ENCODE measurements at places on chromosomes 4 and X.

DNA sequence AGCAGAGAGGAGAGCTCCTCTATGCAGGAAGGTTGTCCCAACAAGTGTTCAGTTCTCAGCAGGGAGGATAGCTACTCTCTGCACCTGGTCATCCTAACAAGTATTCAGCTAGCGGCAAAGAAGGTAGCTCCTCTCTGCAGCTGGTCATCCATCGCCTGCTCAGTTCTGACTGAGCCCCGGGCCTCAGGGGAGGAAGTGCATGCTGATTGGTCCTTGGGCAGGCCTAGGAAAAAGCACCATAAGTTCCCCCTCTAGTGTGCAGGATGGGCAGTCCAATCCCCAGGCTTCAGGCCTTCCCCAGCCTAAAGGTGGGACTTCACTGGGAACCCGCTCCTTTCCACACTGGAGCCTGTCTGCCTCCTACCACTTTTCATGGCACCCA, 4.4 kb upstream of the FBXW7 start:
- H3K36me3 ChIP-seq = no peaks in the 10 kb centered on the region
- H3K4me3 ChIP-seq = no peak overlapping the region
- H3K27ac ChIP-seq = no peak overlapping the region
- H3K4me1 ChIP-seq = no peaks in the 10 kb centered on the region

DNA sequence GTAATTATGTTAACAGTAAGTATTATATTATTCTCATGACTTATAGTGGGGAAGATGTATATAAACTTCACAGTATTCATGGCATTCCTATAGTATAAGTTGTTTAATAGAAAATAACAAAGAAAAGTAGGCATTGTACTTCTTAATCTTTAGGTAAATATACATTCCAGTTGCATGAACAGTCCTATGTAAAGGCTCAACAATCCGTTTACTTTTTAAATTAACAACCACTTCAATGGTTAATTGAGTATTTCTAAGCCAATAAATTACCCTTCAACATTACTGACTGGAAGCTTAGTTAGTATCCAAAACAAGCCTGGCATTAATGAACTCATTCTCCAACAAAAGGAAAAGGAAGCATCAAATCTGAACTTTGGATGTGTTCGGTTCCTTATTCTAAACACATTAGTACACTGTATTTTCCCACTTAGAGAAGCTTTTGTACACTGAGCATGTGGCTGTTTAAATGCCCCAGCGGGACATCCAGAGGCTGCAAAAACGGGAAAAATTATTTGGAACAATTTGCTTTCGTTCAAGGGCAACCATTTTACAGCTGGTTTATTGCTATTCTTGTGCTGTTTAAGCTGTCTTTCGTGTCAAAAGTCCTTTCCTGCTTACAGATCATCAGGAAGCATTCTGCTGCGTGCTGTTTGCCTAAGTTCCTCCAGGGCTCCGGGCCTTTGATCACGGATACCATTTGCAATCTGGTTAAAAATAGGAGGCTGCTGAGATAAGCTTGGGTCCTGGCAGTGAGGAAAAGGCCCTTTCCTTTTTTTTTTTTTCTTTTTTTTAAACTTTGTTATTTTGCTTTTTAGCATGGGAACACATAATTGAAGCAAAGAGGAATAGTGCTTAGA, 460.3 kb downstream of the SPRY1 start:
- no peaks in the 10 kb centered on the region for H3K27me3 ChIP-seq
- H3K27ac ChIP-seq = peak overlapping the region; percentile 78
- peaks cover 15% of the 10 kb centered on the region for H3K4me1 ChIP-seq

DNA sequence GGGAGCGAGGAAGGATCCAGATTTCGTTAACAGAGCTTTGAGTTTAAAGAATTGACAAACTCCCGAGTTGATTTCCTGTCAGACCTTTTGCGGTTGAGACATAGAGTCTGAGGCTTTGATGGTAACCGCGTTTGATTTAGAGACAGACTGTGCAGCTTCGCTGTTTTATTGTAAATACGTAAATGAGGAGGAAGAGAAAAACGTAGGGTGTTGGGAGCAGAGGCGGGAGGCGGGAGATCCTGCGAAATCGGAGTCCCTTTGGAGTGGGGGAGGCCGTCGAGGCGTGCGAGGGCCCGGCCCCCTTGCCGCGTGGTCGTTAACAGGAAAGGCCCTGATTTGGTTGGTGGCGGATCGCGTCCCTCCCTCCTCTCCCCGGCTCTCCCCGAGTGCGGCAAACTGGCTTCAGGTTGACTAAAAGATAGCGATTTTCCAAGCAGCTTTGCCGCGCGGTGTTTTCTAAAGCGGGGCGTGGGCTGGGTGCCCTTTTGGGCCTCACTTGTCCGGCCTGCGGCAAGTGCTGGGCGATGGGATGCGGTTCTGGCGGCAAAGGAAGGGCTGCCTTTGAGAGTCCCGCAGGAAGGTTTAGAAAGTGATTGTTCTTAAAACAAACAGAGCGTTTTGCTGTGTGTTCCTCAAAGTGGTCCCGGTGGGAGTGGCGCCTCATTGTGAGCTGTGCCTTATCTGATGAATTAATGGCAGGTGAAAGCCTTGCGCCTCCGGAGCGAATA, 857 bp downstream of the SCML1 start:
- peak; percentile 72 for DNase-seq
- no peaks in the 10 kb centered on the region for H3K27me3 ChIP-seq
- no peaks in the 10 kb centered on the region for H3K36me3 ChIP-seq
- peak overlapping the region; percentile 87 for H3K27ac ChIP-seq
- H3K4me3 ChIP-seq = peak overlapping the region; percentile 91

GRCh38 chr4:38679921-38680320, 15.9 kb downstream of the KLF3 start:
- H3K27me3 ChIP-seq = no peaks in the 10 kb centered on the region
- H3K27ac ChIP-seq = no peak overlapping the region
- H3K4me3 ChIP-seq = no peak overlapping the region
- 0 out of 2 replicates have a peak, but pooled peaks cover 2% of the 10 kb centered on the region for H3K4me1 ChIP-seq
- peaks cover 18% of the 10 kb centered on the region for H3K36me3 ChIP-seq
- DNase-seq = no peak

- DNase-seq = no peak
- no peak overlapping the region for H3K4me3 ChIP-seq
- H3K27me3 ChIP-seq = 0 out of 2 replicates have a peak, but pooled peaks cover 7% of the 10 kb centered on the region
- H3K27ac ChIP-seq = no peak overlapping the region
- H3K36me3 ChIP-seq = no peaks in the 10 kb centered on the region
Measured at GRCh38 chrX:17986977-17987376, 125.9 kb upstream of the RAI2 start.

DNA sequence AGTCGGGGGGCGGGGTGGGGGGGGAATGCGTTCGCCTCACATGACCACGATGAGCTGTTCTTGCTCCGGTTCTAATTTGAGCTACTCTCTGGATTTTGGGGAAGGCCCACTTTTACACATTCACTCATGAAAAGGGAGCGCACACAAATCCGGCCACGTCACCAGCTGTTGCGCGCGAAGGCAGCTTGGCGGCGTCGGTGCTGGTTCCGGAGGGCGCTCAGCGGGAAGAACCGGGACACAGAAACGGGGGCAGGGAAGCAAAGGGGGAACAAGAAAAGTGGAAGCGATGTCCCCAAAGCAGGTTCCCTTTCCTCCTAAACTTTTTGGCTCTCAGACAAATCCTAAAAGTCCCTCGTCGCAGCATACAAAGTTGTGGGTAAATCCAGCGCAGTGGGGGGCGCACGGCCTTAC, 605 bp downstream of the ANXA5 start:
- peak overlapping the region; percentile 98 for H3K27ac ChIP-seq
- no peaks in the 10 kb centered on the region for H3K27me3 ChIP-seq
- peaks cover 21% of the 10 kb centered on the region for H3K36me3 ChIP-seq

- no peaks in the 10 kb centered on the region for H3K36me3 ChIP-seq
- H3K27me3 ChIP-seq = no peaks in the 10 kb centered on the region
- H3K4me1 ChIP-seq = no peaks in the 10 kb centered on the region
- H3K4me3 ChIP-seq = no peak overlapping the region
Measured at GRCh38 chr4:176308441-176308840, 11.3 kb upstream of the SPCS3 start.

GRCh38 chr4:40190465-40190864, 6.4 kb upstream of the RHOH start:
- H3K4me1 ChIP-seq = peaks cover 5% of the 10 kb centered on the region
- no peak for DNase-seq
- no peaks in the 10 kb centered on the region for H3K36me3 ChIP-seq
- H3K27ac ChIP-seq = no peak overlapping the region

DNA sequence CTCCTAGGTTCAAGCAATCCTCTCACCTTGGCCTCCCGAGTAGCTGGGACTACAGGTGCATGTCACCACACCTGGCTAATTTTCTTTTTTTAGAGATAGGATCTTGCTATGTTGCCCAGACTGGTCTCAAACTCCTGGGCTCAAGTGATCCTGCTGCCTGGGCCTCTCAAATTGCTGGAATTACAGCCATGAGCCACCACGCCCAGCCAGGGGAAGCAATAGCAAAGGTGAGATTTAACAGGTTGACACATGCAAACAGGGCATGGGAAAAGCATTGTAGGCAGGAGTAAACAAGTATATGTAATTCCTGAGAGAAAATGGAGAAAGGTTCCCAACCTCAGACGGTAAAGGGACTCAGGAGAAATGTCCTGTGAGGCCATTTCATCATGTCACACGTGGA, 33.6 kb upstream of the TBL1X start:
- H3K27me3 ChIP-seq = 0 out of 2 replicates have a peak, but pooled peaks cover 4% of the 10 kb centered on the region
- DNase-seq = no peak
- no peaks in the 10 kb centered on the region for H3K4me1 ChIP-seq
- no peak overlapping the region for H3K4me3 ChIP-seq
- H3K27ac ChIP-seq = no peak overlapping the region

- DNase-seq = peak; percentile 17
- no peaks in the 10 kb centered on the region for H3K27me3 ChIP-seq
- peaks cover 10% of the 10 kb centered on the region for H3K36me3 ChIP-seq
- H3K27ac ChIP-seq = peak overlapping the region; percentile 98
- H3K4me1 ChIP-seq = peaks cover 9% of the 10 kb centered on the region
Measured at GRCh38 chrX:21840193-21840545, 752 bp downstream of the MBTPS2 start.

GRCh38 chrX:2974961-2975360, 31.4 kb upstream of the ARSH start:
- no peak overlapping the region for H3K4me3 ChIP-seq
- H3K27me3 ChIP-seq = no peaks in the 10 kb centered on the region
- H3K36me3 ChIP-seq = no peaks in the 10 kb centered on the region
- no peak for DNase-seq

DNA sequence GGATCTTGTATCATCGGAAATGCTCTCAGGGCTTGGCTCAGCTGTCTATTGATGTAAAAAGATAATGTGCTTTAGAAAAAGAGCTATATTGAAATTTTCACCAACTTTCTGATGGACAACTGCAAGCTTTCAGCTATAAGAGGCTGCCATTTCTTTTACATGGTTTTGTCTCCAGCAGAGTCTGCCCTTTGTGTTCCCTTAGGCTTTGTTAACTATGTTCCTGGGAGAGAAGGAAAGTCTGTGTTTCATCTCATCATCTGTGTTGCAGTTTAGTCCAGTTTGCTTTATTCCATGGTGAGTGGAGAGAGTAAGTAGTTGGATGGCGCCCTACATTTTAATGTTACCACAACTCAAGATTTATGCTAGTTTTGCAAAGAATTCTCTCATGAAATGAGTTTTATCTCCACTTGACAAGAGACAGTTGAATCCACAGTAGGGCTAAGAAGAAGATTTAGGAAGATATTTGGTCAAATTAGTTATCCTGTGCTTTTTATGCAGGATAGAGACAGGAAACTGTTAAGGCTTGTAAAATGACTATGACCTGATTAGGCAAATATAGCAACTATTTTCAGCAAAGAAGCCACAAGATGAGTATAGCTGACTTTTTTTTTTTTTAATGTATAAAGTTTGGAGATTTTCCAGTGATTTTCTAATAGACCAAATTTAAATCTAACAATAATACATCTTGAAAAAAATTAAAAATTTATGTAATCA, 16.5 kb downstream of the SEPTIN11 start:
- no peak overlapping the region for H3K27ac ChIP-seq
- no peak for DNase-seq
- H3K36me3 ChIP-seq = peaks cover 12% of the 10 kb centered on the region
- H3K27me3 ChIP-seq = no peaks in the 10 kb centered on the region

- no peaks in the 10 kb centered on the region for H3K27me3 ChIP-seq
- 0 out of 2 replicates have a peak, but pooled peaks cover 2% of the 10 kb centered on the region for H3K4me1 ChIP-seq
- H3K27ac ChIP-seq = no peak overlapping the region
- H3K36me3 ChIP-seq = no peaks in the 10 kb centered on the region
- no peak for DNase-seq
- no peak overlapping the region for H3K4me3 ChIP-seq
Measured at GRCh38 chrX:11399489-11400094, 106.4 kb downstream of the AMELX start.

DNA sequence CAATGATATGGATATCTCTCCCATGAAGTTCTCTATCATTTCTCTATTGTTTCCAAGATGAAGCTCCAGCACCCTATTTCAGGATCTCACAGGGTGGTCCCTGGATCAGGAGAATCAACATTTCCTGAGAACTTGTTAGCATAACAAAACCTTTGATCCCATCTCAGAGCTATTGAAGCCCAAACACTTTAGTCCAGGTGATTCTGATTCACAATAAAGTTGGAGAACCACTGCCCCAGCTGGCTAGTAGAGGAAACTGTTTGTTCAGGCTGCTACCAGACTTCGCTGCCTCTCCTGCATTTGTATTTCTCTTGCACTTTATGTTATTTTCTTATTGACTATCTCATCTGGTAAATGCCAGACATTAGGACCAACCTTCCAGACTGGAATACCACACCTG, 65.4 kb downstream of the CEP44 start:
- no peaks in the 10 kb centered on the region for H3K4me1 ChIP-seq
- no peak overlapping the region for H3K4me3 ChIP-seq
- no peaks in the 10 kb centered on the region for H3K36me3 ChIP-seq
- H3K27ac ChIP-seq = no peak overlapping the region

- no peaks in the 10 kb centered on the region for H3K4me1 ChIP-seq
- H3K27ac ChIP-seq = no peak overlapping the region
- DNase-seq = no peak
- no peaks in the 10 kb centered on the region for H3K36me3 ChIP-seq
- no peaks in the 10 kb centered on the region for H3K27me3 ChIP-seq
Measured at GRCh38 chrX:14779580-14779979, 93.3 kb downstream of the FANCB start.

DNA sequence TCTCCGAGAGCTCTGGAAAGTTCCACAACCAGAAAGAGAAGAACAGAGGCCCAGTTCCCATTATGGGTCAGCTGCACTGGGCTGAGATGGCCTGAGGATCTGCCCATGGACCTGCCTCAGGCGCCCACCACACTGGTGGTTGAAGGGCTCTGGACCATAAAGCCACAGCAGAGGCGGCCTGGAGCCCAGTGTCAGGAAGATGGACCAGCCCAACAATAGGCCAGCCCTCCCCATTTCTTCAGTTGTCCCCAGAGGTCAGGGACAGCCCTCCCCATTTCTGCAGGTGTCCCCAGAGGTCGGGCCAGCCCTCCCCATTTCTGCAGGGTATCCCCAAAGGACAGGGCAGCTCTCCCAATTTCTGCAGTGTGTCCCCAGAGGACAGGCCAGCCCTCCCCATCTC, 37.2 kb upstream of the C4orf50 start:
- H3K27ac ChIP-seq = no peak overlapping the region
- no peak overlapping the region for H3K4me3 ChIP-seq
- peaks cover 11% of the 10 kb centered on the region for H3K27me3 ChIP-seq
- H3K4me1 ChIP-seq = no peaks in the 10 kb centered on the region

DNA sequence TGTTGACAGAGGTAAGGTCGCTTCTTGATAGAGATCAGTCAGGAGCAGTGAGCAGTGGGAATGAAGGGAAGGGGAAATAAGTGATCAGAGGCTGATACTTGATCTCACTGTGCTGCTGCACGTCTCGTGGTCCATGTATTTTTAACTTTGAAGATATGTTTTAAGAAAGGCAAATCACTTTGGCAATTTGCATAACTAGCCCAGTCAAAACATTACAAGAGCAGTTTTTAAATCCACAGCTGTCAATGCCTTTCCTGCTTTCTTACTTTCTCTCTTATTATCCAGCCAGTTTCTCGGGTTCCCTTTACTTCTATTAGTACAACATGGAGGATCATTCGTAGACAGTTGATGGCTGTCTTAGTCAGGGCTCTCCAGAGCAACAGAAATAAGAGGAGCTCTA, 472.8 kb downstream of the TMA16 start:
- no peak for DNase-seq
- H3K4me1 ChIP-seq = no peaks in the 10 kb centered on the region
- H3K27me3 ChIP-seq = no peaks in the 10 kb centered on the region
- H3K36me3 ChIP-seq = no peaks in the 10 kb centered on the region
